ENCODE measurements at places on chromosomes 5 and 9.

DNA sequence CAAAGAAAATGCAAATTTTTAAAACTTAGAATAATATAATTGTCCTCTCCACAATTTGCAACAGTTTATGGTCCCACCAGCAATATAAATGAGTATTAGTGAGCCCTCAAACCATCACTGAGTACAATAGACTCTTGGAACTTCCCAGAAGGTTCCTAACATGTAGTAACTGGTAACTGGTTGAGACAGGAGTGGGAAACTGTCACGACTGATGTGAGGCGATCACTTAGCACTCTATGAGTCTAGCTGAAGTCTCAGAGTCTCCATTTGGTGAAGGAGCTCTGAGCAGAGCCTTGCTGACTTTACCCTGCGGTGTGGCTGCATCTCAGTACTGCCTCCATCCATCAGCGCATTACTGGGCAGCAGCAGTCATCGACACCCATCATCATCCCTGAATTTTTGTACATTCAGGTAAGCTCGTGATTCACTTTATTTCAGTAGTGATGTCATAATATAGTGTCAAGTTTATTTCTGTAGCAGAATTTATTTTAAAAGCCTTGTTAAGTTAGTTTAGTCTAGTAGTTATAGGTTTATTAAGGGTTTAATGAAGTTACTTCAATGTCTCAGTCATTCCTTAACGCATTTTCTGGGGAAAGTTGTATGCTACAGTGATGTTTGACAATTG lies 76.6 kb upstream of the ABCA1 start:
- DNase-seq = no peak

GRCh38 chr5:159419576-159419975 lies 89.3 kb upstream of the IL12B start:
- DNase-seq = no peak

GRCh38 chr5:80250801-80251200 lies 5.0 kb downstream of the SERINC5 start:
- no peak for DNase-seq

DNA sequence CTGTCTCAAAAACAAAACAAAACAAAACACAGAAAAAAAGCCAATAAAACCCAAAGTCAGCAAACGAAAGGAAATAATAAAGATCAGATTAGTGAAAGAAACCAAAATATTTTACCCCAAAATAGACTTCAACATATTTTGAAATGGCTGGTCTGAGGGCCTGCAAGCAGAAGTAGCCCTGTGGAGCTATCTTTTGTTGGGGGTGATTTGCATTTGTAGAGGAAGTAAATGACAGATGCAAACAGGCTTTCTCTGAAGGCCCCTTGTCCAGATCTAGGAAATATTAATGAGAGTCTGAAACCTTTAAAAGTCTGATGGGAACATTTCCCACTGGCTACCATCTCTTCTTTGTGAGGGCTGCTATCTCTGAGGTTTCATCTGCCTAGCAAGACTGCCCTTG lies 74.0 kb downstream of the GCNT4 start:
- no peak for DNase-seq

GRCh38 chr9:92564504-92564903 lies 28.7 kb upstream of the ECM2 start:
- DNase-seq = no peak

GRCh38 chr9:22373636-22374035 lies 73.0 kb upstream of the DMRTA1 start:
- no peak for DNase-seq

- DNase-seq = no peak
Measured at GRCh38 chr5:169003721-169004541, 297.0 kb downstream of the SLIT3 start.

Data from stimulated activated CD8-positive, alpha-beta memory T cell treated with anti-CD3 and anti-CD28 coated beads, Interleukin-7, amount 100 ng/mL, for 1 hour (primary cell).